ENCODE measurements at places on chromosomes 4 and X.

GRCh38 chrX:129450123-129450522 is 73.2 kb downstream of the SMARCA1 start:
- no peak for DNase-seq

- no peak for DNase-seq
These were observed 6.6 kb upstream of the PPM1K start for GRCh38 chr4:88291003-88291402.

DNA sequence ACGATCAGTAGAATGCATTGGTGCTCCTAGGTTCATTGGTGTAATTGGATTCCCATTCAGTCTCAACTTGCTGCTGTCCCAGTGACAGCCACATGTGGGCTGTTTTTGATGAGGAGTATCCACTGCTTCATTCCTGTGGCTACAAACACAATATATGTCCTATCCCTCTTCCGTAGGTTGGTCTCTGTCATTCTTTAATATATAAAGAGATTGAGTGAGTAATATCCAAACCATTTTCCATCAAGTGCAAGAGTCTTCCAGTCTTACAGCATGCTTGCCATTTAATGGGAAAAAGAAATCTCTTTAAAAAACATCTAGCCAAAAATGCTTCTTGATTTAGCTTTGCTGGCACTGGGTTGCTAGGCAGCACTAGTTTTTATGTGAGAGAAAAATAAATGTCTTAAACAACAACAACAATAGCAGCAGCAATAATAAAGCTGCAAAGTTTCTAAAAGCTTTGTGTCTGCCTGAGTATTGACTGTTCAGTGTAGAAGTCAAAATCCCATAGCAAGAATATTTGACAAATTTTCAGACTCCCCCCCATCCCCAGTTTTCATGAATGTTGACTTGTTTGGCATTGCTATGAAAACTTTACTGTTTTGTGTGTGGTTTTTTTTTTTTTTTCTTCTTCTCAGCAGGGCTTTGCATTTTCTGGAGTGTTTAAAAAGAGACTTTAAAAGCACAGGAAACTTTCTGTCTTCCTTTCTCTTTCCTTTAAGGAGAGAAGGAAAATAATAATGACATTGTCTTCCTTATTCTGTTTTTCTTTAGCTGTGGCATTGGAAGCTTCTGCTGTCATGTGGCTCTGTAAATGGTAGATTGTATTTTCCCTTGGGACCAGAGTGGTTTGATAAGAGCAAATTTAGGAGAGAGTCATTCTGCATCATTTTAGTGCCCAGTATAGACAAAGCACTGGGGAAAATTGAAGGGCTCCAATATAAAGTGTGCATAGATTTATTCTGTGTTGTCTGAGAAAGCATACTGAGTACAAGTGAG is 244.3 kb downstream of the ARHGAP10 start:
- no peak for DNase-seq

- no peak for DNase-seq
These were observed 48.5 kb downstream of the SNCA start for GRCh38 chr4:89788206-89789072.

- no peak for DNase-seq
These were observed 446 bp upstream of the UBE2A start for GRCh38 chrX:119573840-119574393.

DNA sequence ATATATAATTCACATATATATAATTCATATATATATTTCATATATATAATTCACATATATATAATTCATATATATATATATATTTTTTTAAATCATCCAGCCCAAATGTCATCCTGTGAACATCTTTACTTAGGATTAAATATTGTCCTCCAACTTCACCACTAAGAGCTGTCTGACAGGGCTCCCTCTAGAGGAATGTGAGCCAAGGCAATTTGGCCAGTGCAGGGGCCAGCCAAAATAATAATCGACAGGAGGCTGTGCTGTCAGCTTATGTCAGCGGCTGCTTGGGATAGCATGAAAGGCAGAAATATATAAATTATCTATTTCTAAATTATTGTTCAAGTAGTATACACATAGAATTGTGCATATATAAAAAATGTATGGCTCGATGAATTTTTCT is 29.5 kb downstream of the EGFL6 start:
- no peak for DNase-seq

DNA sequence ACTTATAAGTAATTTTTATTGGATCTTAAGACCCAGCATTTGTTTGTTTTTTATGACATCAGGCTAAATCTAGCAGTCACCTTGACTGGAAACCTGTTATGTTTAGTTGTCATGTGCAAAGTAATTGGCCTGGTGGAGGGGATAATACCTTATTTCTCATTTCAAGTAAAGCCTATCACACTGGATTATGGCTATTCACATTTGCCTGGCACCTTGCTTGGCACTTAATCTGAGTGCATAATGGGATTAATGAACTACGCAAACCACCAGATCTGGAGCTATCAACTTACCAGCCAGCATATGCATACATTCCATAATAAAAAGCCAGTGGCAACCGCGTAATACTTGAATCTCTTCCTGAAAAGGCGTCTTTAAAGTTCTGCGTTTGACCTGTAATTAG is 23.2 kb downstream of the SLC7A11 start:
- DNase-seq = no peak

GRCh38 chr4:141890279-141890678 is 253.9 kb downstream of the IL15 start:
- DNase-seq = no peak

DNA sequence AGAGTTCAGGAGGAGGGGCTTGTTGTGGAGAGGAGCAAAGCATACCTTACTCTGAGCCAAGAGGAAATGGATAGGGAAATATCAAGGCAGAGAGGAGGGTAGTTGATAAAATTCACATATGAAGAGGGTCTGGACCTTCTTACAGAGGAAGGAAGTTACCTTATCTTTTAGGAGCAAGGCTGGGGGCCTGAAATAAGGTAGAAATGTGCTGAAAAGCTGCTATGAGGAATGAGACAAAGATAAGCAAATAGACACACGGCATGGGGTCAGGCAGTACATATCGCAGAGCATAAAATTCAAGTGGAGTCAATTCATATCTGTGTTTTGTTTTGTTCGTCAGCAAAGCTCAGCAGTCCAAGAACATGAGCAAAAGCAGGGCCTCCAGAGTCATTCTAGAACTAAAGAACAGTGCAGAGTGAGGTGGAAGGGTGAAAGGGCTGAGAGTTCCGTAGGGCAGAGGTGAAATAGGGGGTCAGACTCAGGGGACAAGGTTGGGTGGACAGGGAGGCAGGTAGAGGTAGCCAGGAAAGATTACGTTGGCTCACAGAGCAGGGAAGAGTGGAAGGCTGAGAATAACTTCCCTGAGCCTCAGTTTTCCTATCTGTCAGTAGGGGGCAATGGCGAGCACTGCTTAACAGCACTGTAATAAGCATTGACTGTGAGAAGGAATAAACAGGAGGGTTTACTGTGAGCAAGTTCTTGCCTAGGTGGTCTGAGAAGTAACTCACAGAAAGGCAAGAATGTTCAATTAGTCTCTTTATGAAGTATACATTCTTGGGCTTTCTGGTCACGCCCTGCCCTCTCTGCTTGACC is 9.2 kb downstream of the VSIG4 start:
- DNase-seq = no peak

- no peak for DNase-seq
These were observed 204.8 kb upstream of the NUDT6 start for GRCh38 chr4:123127218-123127617.

GRCh38 chr4:28443371-28443770 is 1582.7 kb downstream of the STIM2 start:
- DNase-seq = no peak

- DNase-seq = no peak
These were observed 425.0 kb downstream of the FAT4 start for GRCh38 chr4:125739760-125740159.

DNA sequence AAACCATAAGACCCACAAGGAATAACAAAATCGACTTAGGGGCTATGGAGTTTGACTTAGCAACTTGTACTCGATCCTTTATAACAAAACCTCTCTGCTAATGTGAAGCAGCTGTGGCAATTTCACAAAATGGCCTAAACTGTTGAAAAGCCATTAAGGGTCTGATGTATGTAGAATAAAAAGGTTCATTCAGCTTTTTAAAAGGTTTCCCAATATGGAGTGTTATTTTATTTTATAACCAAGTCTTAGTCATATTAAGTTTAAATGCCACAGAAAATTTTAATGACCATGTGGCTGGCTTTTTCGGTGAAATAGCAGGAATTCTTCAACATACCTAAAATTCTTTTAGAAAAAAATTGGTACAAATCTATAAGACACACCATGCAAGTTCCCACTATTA is 291.8 kb upstream of the HAND2 start:
- DNase-seq = no peak

DNA sequence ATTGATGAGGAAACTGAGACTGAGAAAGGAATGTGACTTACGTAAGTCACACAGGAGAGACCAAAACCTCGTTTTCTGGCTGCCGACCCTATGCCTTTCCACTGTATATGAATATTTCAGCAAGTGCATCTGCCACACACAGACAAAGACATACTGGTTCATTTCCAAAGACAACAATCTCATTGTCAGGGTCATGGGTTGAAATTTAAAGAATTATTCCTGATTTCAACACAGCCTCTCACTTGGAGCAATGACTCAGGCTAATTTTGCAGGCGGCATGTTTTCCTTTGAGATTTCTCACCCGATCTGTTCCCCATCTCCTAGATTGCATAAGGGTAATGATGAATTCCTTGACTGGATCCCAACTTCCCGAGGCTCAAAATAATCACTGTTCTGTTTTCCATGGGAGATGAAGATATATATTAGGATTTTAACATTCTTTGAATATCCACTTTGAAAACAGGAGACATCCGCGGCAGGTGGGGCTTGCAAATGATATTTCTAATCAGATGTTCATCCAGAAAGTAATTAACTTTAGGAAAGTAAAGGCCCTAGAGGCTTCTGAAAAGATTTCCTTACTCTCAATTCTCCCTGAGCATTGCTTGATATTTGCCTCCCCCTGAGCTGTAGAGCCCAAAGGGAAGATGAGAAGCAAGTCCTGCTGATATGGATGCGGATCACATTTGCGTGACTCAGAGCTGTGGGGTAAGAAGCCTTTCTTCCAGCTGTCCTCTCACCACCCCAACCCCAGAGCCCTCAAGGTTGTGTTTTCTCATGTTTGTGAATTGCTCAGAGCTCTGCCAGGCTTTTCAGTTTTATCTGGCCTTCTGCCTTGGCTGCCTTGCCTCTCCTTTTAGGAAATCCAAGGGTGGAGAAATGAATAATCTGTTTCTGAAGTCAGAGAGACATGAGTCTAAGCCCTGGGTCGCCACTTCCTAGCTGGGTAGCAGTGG is 361.1 kb upstream of the BOD1L1 start:
- no peak for DNase-seq

GRCh38 chr4:105248613-105249012 is 101.9 kb downstream of the TET2 start:
- DNase-seq = no peak

DNA sequence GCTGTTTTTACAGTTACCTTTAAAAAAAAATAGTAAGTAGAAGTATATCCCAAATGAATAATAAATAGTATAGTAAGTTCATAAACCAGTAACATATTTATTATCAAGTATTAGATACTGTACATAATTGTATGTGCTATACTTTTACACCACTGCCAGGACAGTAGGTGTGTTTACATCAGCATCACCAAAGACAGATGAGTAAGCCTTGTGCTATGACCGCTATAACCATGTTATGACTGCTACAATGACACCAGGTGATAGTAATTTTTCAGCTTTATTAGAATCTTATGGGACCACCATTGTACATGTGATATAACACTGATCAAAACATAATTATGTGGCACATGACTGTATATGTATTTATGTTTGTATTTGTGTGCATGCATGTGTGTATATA is 27.3 kb downstream of the PABPC4L start:
- no peak for DNase-seq

- no peak for DNase-seq
These were observed 48.0 kb upstream of the HDAC8 start for GRCh38 chrX:72620550-72621145.

DNA sequence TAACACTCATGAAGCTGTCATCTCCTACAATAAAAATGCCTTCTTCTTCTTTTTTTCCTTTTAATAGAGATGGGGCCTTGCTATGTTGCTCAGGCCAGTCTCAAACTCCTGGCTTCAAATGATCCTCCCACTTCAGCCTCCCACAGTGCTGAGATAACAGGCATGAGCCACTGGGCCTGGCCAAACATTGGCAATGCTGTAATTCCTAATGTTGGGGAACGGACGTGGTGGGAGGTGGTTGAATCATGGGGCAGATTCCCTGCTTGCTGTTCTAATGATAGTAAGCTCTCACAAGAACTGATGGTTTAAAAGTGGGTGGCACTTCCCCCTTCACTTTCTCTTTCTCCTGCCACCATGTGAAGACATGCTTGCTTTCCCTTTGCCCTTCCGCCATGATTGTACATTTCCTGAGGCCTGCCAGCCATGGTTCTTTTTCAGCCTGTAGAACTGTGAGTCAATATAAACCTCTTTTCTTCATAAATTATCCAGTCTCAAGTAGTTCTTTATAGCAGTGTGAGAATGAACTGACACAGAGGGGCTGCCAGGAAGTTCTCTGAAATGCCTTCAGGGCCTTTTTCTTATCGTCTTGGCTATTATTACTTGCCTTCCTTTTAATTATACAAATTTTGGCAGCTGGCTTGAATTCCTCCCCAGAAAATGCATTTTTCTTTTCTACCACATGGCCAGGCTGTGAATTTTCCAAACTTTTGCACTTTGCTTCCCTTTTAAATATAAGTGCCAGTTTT is 93.0 kb downstream of the CENPC start:
- DNase-seq = no peak

GRCh38 chr4:109665783-109666485 is 37.3 kb downstream of the CASP6 start:
- DNase-seq = no peak

GRCh38 chrX:43718956-43719355 is 62.9 kb downstream of the MAOA start:
- no peak for DNase-seq

GRCh38 chr4:158170691-158171561 is 1.9 kb downstream of the GASK1B start:
- DNase-seq = no peak

All from stimulated activated CD4-positive, alpha-beta T cell treated with anti-CD3 and anti-CD28 coated beads, Interleukin-1b, Interleukin-23, amount 100 ng/mL, for 1 hour (primary cell).